SHP77 treated with DMSO at 0.1 percent for 48 hours (cell line): ENCODE measurements at places on chromosomes 13 and 19.

DNA sequence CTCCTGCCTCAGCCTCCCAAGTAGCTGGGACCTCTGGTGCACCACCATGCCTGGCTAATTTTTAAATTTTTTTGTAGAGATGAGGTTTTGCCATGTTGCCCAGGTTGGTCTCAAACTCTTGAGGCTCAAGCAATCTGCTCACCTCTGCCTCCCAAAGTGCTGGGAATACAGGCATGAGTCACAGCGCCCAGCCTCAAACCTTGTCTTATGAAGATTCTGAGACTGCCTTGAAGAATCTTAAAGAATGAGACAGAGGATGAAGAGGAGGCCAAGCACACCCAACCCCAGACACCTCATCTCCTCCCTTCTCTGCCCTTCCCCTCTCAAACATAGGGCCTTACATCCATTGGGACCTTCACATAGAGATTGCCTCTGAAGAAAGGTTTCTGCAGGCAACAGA lies 179.7 kb downstream of the ABCC4 start:
- no peak for DNase-seq

DNA sequence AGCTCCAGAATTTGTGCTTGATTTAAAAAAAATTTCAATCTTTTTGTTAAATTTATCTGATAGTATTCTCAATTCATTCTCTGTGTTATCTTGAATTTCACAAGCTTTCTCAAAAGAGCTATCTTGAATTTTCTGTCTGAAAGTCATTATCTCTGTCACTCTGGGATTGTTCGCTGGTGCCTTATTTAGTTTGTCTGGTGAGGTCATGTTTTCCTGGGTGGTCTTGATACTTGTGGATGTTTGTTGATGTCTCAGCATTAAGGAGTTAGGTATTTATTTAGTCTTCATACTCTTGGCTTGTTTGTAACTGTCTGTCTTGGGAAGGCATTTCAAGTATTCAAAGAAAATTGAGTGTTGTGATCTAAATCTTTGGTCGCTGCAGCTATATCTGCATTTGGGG lies 106.3 kb downstream of the TNFSF13B start:
- no peak for DNase-seq

DNA sequence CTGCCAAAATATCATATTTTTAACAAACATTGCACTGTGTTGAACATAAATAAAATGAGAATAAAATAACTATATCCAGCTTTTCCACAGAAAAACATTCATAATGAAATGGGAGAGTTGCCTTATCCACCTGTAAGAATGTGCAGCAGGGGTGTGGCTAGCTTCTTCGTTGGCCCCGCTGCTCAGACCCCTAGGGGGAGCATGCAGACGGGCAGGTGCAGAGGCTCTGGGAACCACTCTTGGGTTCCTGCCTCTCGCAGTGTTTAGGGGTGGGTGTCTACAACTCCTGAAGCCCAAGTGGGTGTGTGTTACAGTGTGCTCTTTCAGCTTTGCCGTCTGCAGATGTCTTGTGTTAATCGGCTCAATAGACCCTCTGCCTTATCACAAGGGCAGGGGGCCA lies 121.7 kb downstream of the SLITRK5 start:
- no peak for DNase-seq

- DNase-seq = no peak
Measured at GRCh38 chr19:16227837-16228636, 30.3 kb downstream of the AP1M1 start.

DNA sequence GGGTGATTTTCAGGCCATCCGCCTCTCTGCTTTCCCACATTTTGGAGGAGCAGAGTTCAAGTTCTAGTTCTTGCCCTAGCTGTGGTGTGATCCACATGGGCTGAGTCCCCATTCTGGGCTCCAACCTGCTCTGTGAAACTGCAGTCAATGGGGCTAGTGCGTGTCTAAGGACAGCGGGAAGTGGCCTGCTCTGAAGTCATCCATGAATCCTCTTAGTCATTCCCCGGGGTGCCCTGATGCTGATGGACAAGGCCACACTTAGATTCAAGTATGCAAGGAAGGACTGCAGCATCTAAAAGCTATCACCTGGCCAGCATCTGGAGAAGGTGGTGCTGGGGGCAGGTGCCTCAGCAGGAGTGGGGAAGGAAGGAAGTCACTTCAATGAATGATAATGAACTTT lies 94.6 kb downstream of the TSHZ3 start:
- DNase-seq = no peak

GRCh38 chr19:5679289-5680083 lies 830 bp downstream of the MICOS13 start:
- no peak for DNase-seq

GRCh38 chr13:33710924-33711323 lies 107.0 kb upstream of the RFC3 start:
- DNase-seq = no peak

DNA sequence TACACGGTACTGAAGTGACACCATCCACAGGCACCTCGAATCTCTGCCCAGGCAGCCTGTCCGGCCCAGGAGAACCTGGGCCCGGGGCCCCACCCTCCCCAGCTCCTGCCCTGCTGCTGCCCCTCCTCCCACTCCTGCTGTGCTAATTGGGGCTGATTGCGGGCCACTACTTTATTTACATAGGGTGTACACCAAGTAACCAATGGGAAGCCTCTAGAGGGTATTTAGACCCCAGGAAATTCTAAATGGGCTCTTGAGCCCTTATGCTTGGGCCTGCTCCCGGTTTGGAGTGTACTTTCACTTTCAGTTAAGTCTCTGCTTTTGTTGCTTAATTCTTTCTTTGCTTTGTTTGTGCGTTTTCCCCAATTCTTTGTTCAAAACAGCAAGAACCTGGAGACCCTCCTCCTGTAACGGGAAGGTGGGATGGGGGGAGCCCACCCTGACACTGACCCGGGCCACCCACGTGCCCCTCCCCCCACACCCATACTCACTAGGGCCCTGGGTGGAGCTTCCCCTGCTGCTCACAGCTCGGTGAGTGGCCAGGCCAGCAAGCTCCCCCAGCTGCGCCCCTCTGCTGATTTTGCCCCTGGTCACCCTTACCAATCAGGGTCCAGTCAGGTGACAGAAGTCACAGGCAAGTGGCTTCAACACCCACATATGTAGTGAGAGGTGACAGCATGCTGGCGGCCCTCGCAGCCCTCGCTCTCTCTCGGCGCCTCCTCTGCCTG lies 9.4 kb downstream of the SCGB2B2 start:
- no peak for DNase-seq

GRCh38 chr19:1361601-1362386 lies 21.9 kb upstream of the NDUFS7 start:
- DNase-seq = no peak
